ENCODE measurements at places on chromosomes 5 and 9.

- DNase-seq = no peak
Measured at GRCh38 chr5:55226934-55227663, at the start of gene MCIDAS. Gene MCIDAS, minus strand, starts transcription at chr5:55227315. Its CDS starts 177 bp downstream, at chr5:55227138.

GRCh38 chr5:171984748-171985419 lies 21.6 kb downstream of the FBXW11 start:
- DNase-seq = no peak

- no peak for DNase-seq
Measured at GRCh38 chr9:126875756-126876510, 15.5 kb downstream of the ZBTB34 start.

GRCh38 chr9:28177142-28177541 lies 603.9 kb upstream of the C9orf72 start:
- DNase-seq = no peak

DNA sequence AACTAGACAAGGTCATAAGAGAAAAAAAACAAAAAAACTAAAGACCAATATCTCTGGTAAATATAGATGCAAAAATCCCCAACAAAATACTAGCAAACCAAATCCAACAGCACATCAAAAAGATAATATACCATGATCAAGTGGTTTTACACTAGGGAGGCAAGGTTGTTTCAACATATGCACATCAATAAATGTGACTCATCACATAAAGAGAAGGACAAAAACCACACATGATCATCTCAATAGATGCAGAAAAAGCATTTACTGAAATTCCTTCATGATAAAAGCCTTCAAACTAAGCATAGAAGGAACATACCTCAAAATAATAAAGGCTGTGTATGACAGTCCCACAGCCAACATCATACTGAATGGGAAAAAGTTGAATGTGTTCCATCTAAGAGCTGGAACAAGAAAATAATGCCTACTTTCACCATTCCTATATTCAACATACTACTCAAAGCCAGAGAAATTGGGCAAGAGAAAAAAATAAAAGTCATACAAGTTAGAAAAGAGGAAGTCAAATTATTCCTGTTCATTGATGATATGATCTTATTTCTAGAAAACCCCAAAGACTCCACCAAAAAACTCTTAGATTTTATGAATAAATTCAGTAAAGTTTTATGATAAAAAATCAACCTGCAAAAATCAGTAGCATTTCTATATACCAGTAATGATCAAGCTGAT lies 72.2 kb upstream of the FAM169A start:
- DNase-seq = peak; percentile 56

GRCh38 chr5:124524552-124525232 lies 221.7 kb downstream of the ZNF608 start:
- DNase-seq = no peak

- no peak for DNase-seq
Measured at GRCh38 chr5:83363886-83364275, 107.7 kb upstream of the VCAN start.

- no peak for DNase-seq
Measured at GRCh38 chr5:36492984-36493654, 113.3 kb upstream of the SLC1A3 start.

DNA sequence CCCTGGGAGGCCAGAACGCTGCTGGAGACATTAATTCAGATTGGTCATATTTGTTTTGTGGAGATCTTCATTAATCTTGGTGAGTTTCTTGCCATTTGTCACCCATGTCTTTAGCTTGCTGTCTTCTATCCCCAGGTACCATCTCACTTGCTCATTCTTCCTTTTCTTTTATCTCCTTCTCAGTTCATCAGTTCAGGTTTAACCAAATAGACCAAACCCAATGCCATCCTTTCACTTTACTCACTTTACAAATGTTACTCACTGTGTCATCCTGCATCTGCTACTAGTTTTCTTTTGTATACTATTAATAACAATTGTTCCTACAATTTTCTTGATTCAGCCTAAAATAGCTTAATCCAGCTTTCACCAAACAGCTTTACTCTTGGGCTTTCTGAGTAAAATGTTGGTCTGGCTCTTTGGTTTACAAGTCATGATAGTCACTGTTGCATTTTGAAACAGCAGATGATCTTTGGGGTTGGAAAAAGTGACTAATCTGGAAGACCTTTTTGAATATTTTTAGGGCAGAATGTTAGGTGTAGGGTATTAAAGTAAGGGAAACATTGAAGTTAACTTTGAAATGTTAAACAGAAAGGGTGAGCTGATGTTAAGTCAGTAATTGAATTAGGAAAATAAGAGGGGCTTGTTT lies 246.9 kb downstream of the ZSWIM6 start:
- no peak for DNase-seq

DNA sequence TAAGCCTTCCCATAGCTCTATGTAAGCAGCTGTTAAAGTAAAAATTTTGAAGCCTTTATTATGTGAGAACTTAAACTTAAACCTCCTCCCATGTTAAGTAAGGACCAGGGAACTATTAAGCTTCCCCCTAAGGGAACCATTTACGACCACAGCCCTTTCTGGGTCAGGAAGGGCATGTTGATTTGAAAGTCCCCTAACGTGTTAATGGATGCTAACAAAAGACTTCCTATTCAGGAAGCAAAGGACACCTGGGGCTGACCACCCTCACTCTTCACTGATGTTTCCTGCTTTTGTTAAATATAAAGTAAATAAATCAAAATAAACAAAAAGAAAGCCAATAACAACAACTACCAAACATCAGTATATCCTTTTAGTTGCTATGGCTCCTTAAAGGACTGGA lies 170.6 kb upstream of the RFX3 start:
- no peak for DNase-seq

- no peak for DNase-seq
Measured at GRCh38 chr5:13939638-13940037, 4.8 kb downstream of the DNAH5 start.

DNA sequence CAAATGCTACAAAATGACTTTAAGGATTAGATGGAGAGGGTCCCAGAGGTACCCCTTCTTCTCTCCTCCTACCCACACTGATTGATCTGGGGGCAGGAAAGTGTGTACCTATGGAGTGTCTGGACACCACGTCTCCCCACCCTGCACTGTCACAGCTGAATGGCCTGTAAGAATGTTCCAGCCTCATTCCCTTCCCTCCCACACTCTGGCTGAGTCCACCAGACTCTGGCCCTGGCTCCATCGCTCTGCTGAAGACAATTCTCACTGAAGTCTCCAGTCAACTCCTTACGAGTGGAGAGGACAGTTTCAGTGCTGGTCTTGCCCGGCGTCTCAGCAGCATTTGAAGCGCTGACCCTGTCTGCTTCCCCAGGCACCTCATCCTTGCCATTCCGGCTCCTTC lies 105.8 kb downstream of the TTLL11 start:
- DNase-seq = no peak

GRCh38 chr5:6490246-6490645 lies 41.6 kb downstream of the UBE2QL1 start:
- no peak for DNase-seq

Data from KG1 (cell line).